ENCODE measurements at places on chromosomes 16 and 17. TPM values are rescaled to one million over a fixed set of nuclear protein-coding genes. Genes with fewer than 3 reads are reported as not detected.

The KRT34 gene
- 15.1 TPM for total RNA-seq

The SLC13A2 gene
- total RNA-seq = not detected

The DGKE gene
- total RNA-seq = 3.3 TPM

The CES5A gene
- total RNA-seq = not detected

The TEKT3 gene
- not detected for total RNA-seq

The IGSF6 gene
- not detected for total RNA-seq

The MT4 gene
- total RNA-seq = not detected

The COX6A2 gene
- not detected for total RNA-seq

The ATP2A1 gene
- 0.92 TPM for total RNA-seq
